ENCODE measurements at places on chromosomes 13 and 19. TPM values are rescaled to one million over a fixed set of nuclear protein-coding genes. Genes with fewer than 3 reads are reported as not detected.

The PRODH2 gene
- not detected for total RNA-seq

The ZNF439 gene
- total RNA-seq = 6.6 TPM

The LPAR2 gene
- 85.9 TPM for total RNA-seq

The TCF3 gene
- 52.2 TPM for total RNA-seq

The RNF225 gene
- total RNA-seq = not detected

The KLK14 gene
- not detected for total RNA-seq

The SIGLEC14 gene
- total RNA-seq = 1.3 TPM

The GARIN5A gene
- not detected for total RNA-seq

The FPR3 gene
- not detected for total RNA-seq

The OR10H1 gene
- 0.08 TPM for total RNA-seq

The IL17D gene
- not detected for total RNA-seq

The CPT1C gene
- 0.59 TPM for total RNA-seq

The IRGC gene
- not detected for total RNA-seq

The GSX1 gene
- total RNA-seq = not detected

The PET100 gene
- total RNA-seq = 178 TPM

The RGCC gene
- total RNA-seq = 758 TPM

The KCNC3 gene
- 1.6 TPM for total RNA-seq

The DCLK1 gene
- not detected for total RNA-seq

The GNA15 gene
- 14.9 TPM for total RNA-seq

The CBY2 gene
- total RNA-seq = not detected

The CPAMD8 gene
- 0.05 TPM for total RNA-seq

The PEAK3 gene
- not detected for total RNA-seq

The OR10H5 gene
- total RNA-seq = not detected

The KIR3DL2 gene
- total RNA-seq = 1.4 TPM

The RFXAP gene
- 5.8 TPM for total RNA-seq

The SERP2 gene
- not detected for total RNA-seq

The SLC5A5 gene
- total RNA-seq = 1.6 TPM

The NCAN gene
- total RNA-seq = not detected

The FCER2 gene
- not detected for total RNA-seq

The MYBPC2 gene
- 0.08 TPM for total RNA-seq

The PLPPR3 gene
- total RNA-seq = not detected

The KLK8 gene
- not detected for total RNA-seq

The ZNF154 gene
- total RNA-seq = 16.9 TPM

The TEX26 gene
- not detected for total RNA-seq

The LRRC63 gene
- total RNA-seq = 0.17 TPM

The ZNF569 gene
- 5.0 TPM for total RNA-seq

The CCDC169 gene
- total RNA-seq = not detected

The CYP2S1 gene
- total RNA-seq = 0.78 TPM

The ZNF471 gene
- total RNA-seq = 2.5 TPM

The TICAM1 gene
- 15.0 TPM for total RNA-seq

The ZNF729 gene
- total RNA-seq = not detected

The EFNA2 gene
- not detected for total RNA-seq

The ATXN8OS gene
- total RNA-seq = not detected

The ZSCAN4 gene
- not detected for total RNA-seq

The ATP4B gene
- total RNA-seq = not detected

The LYPD5 gene
- total RNA-seq = not detected
